ENCODE measurements at places on chromosomes 12 and 14.
A peak's percentile ranks its signal among the peaks of the same experiment; 100 is the strongest.

GRCh38 chr12:685388-685787 is 22.1 kb upstream of the NINJ2 start:
- no peak for DNase-seq

GRCh38 chr14:28901631-28902030 is 135.0 kb downstream of the FOXG1 start:
- DNase-seq = no peak

DNA sequence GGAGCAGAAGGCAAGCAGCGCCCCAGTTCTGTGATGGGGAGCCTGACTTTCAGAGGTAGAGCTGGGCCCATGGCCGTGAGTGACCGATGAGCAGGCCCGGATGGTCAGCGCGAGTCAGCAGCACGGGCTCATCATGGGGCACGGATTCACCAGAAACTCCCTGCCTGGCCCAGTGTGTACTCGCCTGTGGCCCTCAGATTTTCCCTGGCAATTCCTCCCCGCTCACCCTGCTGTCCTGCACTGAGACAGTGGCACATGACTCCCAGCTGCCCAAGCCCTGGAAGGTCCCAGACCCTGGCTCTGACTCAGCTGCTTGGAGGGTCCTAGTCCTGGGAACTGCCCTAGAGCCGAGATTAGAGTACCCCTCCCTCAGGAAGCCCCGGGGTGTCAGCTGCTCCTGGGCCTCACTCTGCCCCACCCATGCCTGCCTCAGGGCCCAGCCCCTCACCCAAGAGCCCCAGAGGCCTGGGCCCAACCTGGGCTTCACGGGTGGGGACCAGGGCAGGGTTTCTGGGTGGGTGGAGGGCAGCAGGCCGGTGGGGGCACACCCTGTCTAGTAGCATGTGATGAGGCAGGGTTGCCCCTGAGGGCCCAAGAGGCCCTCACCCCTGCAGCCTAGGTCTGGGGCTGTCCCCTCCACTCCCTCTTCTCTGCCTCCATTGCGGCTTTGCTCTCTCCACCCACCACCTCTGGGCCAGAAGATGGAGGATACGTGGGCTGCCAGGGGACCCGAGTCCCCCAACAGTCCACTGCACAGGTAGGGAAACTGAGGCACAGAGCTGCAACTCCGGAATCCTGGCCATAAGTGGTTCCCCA is 8.4 kb downstream of the TRMT61A start:
- no peak for DNase-seq

DNA sequence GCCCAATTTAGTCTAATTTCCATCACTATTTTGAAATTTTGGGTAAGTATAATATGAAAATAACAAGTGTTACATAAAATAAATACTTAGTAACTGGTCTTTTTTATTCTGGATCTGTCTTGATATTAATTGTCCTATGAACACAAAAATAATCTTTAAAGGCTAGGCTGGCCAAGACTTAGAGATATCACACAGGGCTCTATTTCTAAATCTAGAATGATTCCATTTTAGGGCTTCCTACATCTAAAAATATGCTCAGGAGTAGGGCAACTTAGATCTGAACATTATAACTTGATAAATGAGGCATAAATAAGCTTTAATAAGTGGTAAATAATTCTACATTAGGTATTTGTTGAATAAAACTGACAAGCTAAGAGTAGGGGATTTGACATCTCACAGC is 23.1 kb upstream of the SNAPC1 start:
- no peak for DNase-seq

GRCh38 chr12:79689477-79690141 is 1.2 kb downstream of the PAWR start:
- DNase-seq = peak; percentile 10

DNA sequence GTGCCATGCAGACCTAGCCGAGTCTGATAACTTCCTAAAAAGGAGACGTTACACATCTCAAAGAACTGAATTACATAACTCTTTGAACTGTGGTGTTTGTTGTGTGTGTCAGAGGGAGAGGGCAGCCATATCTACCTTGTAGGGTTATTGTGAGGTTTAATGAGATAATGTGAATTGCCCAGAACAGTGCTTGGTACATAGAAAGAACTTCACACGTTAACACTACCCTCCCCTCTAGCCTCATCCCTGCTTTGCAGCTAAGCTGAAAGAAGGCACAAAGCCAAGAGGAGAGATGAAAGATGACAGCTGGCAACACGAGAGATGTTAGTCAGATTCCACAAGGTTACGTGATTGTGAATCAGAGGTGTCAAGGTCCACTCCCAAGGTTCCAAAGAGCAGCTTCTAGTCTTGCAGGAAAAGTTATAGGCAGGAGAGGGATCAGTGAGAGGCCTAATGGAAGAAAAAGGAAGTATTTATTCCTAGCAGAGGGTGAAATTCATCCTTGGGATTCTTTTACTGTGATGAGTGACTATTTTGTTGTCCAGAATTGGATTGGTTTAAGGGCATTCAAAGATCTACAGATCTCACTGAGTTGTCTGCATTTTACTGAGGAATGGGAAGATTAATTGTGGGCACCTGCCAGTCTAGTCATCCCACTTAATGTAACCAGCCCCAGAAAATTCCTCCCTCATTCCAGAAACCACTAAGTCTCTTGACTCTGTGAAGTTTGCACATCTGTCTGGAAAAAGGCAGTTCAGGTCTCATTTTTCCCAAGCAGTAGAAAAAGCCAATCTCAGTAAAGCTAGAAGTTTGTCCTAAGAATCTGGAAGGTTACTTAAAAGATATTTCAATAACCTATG is 25.9 kb upstream of the WNK1 start:
- DNase-seq = no peak

DNA sequence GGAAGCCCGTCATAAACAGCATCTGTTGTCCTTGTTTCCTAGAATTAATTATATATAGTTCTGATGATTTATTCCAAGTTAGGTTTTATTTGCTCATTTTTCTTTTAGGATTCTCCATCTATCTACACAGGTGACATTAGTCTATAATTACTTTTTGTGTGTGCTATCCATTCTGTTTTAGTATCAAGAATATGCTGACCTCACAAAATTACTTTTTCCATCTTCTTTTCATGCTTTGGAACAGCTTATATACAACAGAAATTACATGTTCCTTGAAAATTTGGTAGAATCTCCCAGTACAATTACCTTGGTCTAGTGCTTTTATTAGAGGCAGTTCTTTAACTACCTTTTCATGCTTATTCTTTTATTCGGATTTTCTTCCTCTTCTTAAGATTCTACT is 54.3 kb upstream of the CATSPERB start:
- no peak for DNase-seq

DNA sequence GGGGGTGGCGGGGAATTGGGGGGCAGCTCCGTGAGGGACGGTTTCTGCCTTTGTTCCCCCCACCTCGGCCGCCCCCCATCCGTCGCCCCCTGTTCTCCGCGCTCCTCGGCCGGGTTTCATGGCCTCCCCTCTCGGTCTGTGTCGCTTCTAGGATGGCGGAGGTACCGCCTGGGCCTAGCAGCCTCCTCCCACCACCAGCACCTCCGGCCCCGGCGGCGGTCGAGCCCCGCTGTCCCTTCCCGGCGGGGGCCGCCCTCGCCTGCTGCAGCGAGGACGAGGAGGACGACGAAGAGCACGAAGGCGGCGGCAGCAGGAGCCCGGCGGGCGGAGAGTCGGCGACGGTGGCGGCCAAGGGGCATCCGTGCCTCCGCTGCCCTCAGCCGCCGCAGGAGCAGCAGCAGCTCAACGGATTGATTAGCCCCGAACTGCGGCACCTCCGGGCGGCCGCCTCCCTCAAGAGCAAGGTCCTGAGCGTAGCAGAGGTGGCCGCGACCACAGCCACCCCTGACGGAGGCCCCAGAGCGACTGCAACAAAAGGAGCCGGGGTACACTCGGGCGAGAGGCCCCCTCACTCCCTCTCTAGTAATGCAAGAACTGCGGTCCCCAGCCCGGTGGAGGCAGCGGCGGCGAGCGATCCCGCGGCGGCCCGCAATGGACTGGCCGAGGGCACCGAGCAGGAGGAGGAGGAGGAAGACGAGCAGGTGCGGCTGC is 575 bp downstream of the NAA30 start:
- no peak for DNase-seq

GRCh38 chr12:46518169-46518568 is 145.6 kb upstream of the SLC38A2 start:
- no peak for DNase-seq

DNA sequence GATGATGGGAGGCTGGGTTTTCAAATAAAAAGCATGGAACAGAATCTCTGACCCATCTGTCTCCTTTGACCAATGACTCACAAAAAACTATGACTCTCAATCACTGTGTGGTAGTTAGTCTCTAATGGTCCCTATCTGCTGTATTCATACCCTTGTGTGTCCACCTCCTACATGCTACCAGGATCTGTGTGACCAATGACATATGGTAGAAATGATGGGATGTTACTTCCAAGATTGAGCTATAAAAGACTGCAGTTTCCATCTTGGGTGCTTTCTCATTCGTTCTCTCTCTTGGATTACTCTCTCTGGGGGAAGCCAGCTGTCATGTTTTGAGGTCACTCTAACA is 144.7 kb upstream of the BTG1 start:
- no peak for DNase-seq

GRCh38 chr12:87163122-87163521 is 866.1 kb downstream of the C12orf50 start:
- no peak for DNase-seq

GRCh38 chr14:106875503-106875902 is 1349.1 kb downstream of the TMEM121 start:
- DNase-seq = no peak

DNA sequence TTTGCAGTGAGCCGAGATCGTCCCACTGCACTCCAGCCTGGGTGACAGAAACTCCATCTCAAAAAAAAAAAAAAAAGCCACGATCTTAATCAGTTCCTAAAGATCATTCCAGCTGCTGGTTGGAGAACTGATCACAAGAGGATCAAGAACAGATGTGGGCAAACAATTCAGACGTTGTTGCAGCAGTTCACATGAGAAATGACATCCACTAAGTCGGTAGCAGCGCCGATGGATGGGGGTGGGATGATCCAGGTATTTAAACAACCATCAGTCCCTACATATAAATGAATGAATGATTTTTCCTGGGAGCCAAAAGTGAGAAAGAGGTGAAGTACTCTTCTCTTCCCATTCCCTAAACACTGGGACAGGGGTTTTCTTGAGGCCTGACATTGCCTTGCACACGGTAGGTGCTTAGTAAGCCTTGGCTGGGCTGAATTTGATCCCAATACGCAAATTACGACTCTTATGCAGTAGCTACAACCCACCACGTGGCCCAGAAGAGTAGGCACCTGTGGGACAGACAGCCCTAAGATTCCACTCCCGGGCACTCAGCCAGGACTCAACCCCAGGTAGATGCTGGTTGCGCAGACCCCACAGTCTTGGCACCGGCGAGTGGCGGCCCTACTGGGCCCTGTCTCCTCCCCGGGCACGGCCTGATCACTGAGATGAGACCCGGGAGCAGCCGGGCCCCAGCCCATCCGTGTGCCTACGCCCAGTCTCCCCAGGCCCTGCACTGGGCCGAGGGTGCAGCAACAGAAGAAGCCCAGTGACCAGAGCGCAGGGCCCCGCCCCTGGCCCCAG is 565 bp downstream of the SPRYD3 start:
- DNase-seq = no peak

- DNase-seq = no peak
These were observed 276.3 kb upstream of the CRY1 start for GRCh38 chr12:107369679-107370078.

DNA sequence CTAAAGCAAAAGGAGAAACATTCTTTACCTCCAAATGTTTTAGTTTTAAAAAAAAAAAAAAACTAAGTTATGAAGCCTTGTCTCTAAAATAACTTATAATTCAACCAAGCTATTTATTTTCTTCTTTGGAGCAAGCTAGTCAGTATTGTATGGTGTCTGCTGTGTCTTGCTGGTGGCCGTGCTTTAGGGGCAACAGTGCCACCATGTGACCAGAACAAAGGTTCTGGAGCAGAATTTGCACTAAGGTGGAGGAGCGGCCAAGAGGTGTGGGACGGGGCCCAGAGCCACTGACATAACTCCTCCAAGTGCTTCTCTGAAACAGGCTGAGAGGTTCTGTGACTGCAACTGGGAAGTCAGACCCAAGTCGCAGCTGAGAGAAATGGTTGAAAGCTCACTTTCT is 4.5 kb downstream of the FICD start:
- DNase-seq = no peak

DNA sequence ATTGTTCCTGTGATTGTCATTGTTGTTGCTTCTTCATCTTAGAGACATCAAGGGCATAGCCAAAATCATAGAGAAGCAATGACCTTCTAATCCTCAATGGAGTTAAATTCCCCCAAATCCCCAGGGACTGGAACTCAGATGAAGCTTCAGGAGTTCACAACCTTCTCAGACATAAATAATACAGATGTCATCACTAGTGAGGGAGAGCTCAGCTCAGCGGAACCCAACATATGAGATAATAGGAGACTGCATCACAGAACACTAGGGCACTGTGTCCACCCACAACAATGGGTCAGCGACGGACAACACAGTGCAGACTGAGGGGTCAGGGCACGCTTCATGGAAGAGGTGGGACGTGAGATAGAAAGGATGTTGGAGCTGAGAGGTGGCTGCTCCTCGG is 1290.4 kb upstream of the TMEM132C start:
- DNase-seq = no peak

DNA sequence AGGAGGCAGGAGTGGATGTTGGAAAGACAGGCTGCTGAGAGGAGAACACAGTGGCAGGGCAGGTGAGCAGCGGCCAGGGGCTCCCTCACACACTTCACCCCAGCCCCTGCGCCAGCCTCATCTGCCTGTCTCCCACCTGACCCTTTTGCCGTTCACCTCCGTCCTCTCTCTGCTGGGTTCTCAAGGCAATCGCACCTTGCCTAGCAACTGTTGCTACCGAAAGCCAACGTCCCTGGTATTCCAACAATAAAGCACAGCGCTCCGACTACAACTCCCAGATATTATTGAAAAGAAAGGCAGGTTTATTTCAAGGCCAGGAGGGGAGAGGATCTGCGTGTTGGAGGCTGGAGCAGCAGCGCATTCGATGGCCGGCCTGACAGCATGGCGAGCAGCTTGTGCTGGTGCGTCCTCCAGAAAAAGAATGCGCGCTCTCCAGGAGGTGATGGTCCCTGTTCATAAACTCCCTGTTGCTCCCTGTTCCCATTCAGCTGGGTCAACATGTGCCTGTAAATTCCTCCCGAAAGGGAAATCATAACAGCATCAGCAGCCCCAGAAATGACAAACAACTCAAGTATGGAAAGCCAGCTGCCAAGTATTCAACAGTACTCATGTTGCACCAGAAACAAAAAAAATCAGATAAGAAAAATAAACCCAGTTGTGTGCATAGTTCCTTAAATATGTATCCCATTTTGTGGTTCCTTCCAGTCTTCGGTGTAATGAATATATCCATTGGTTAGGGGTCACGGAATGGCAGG is 153.0 kb upstream of the DIO3 start:
- no peak for DNase-seq

DNA sequence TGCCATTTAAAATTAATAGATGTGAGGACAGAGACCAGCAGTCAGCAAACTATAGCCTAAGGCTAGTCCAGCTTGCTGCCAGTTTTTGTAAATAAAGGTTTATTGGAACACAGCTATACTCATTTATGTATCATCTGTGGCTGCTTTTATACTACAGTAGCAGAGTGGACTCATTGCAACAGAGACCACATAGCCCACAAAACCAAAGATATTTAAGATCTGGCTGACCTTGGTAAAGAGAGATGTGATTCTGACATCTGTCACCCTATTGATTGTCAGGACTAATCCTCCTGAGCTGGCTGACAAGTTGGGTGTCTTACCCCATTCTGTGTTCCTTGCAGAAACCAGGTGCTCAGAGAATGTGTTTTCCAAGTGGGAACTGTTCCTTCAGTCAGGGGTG is 99.9 kb downstream of the BEGAIN start:
- no peak for DNase-seq
